ENCODE measurements at places on chromosomes 6 and 20.

DNA sequence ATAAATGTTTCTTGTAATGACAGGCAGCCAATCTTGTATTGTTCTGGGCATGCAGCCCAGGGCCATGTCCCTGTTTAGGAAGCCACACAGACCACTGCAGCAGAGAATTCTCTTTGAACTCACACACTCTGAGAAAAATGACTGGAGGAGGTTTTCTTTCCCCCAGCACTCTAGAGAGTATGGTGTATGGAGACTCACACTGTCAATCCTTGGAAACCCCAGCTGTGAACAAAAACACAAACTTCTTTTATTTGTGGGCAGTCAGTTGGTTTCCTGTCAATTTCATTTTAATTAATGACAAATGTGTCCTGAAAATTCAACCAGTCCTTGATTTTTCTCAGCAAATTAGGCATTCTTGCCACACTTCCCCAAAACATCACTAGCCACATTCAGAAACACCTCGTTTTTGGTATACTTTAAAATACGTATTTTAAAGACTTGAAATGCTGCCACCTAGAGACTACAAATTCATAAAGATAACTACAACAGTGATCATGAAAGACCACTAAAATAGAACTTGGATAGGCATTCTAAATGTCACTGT lies 52.9 kb upstream of the UFL1 start:
- ATAC-seq, result no peak

GRCh38 chr6:148790817-148791216 lies 44.0 kb downstream of the UST start:
- ATAC-seq, result no peak

DNA sequence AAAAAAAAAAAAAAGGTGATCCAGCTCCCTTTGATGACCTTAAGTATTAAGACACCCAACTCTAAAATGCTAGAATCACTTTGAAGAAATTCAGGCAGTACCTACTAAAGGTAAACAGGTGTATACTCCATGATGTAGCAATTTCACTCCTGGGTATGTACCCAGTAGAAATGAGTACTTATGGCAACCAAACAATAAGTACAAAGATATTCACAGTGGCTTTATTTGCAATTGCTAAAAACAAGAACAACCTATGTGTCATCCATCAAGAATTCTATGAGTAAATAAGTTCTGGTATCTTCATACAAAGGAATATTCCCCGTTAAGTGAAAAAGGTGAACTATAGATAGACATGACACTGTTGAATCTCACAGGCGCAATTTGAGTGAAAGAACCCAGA lies 29.4 kb downstream of the MDGA1 start:
- ATAC-seq, result no peak

DNA sequence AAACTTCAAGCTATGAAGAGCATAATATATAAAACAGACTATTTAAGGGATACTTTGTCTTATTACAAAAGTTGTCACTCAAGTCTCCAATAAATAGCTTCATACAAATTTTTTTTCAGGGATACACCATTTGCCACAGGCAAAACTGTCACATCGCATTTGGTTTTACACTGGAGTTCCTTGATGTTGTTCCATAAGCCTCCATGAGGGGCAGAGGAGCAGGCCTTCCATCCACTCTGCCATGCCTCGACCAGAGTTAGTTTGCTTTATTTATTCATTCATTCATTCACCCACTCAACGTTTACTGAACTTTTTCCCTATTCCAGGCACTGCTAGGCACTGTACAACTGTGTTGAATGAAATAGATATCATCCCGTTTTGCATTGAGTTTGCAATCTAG lies 246.6 kb downstream of the PHF3 start:
- no peak for ATAC-seq

GRCh38 chr6:84768442-84769174 lies 4.2 kb upstream of the TBX18 start:
- no peak for ATAC-seq

DNA sequence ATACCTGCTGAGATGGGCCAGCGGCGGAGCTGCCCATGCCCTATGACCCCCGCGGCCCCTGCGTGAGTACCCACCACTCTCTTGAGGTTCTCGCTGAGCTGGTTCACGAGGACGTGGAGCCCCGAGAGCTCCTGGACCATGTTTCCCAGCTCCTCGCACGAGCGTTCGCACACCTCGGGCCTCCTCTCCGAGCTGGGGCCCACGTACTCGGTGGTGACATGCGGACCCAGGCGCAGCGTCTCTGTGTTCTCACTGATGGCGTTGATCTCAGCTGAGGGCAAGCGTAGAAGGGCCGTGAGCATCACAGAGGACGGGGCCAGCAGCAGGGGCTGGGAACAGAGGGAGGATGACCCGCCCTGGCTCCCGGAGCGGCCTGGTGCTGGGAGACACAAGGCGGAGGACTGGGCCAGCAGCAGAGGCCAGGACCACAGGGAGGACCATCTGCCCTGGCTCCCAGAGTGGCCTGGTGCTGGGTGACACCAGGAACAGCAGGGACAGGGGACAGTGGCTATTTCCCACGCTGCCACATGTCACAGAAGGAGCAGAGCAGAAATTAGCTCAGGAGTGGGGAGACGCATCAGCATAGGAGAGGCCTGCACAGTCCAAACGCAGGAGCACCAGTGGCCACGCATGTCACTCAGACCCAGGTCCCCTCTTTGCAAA lies 11.8 kb downstream of the THBS2 start:
- ATAC-seq, result peak; percentile 16

DNA sequence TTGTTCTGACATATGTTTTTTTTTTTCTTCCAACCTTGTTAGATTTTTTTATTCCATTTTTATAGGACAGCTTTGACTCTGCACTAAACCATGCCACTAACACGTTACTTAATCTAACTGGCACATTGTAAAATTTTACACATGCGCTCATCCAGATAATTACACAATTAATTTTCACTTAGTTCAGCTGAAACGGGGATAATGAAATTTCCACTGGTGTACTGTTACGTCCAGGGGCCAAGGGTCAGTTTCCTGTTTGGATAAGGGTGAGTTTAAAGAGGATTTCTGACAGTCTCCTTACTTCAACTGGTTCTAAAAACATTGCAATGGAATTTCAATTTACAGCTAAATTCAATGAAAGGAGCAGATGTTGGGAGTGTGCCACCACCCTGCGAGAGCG lies 221.8 kb upstream of the CEP162 start:
- no peak for ATAC-seq

- no peak for ATAC-seq
Measured at GRCh38 chr20:5180933-5181332, 54.1 kb downstream of the CDS2 start.

DNA sequence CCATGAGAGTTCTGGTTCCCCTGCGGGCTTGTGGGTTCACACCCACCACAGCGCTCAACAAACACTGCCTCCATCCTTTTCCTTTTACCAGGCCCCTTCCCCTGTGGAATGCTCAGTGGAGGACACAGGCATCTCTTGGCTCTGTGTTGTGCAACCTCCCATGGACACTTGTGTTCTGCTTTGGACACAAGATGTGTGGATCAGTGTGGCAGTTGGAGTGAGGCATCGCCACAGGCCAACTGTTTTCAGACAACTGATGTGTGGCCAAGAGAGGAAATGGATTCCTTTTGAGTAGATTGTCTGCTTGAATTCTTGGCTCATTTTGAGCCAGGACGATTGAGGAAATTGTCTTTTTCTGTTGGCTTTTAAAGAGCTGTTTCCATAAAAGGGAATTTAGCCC lies 26.8 kb downstream of the CST8 start:
- no peak for ATAC-seq

DNA sequence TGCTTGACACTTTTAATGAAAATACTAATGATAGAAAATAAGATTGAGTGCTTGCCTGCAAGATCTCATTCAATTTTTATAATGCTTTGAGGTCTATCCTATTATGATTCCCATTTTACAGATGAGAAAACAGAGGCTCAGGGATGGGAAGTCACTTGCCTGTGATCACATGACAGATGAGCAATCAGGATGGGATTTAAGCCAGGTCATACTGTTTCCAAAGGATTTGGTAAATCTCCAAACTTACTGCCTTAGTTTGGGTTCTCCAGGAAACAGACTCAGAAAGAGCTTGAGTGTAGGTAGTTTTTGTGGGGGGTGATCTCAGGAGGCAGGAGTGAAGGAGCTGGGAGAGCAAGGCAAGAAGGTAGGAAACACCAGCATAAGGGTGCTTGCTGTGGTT lies 456.3 kb downstream of the MAFB start:
- ATAC-seq, result no peak

DNA sequence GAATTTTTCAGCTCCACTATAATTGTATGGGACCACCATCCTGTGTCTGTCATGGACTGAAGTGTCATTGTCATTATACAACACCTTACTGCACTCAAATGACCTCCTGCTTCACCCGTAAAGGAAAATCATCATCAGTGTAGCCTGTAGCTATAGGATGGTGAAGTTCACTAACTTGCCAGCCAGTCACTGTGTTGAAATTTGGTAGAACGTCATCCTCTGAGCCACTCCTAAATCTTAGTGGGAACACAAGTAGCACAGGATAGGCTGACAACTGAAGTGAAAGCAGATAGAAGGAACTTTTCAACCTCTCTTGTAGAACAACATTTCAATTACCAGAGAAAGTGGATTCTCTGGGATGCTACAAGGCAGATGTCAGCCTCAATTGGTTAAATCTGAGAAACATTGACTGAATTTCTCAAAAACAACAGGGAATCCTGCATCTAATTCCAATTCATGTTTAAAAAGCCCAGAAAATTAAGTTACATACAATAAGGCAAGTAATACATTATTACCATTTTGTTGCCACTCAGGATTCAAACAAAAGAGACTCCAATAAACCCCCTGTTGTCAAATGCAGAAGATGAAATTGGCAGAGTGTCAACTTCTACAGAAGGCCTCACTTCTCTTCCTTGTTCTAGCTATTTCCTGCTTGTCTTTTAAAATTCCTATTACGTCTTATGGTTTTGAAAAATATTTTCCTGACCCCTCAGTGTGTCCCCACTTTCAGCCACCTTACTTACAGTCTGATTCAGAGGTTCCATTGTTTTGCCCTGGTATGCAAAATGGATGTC lies 647.9 kb upstream of the AGPAT4 start:
- ATAC-seq, result no peak

DNA sequence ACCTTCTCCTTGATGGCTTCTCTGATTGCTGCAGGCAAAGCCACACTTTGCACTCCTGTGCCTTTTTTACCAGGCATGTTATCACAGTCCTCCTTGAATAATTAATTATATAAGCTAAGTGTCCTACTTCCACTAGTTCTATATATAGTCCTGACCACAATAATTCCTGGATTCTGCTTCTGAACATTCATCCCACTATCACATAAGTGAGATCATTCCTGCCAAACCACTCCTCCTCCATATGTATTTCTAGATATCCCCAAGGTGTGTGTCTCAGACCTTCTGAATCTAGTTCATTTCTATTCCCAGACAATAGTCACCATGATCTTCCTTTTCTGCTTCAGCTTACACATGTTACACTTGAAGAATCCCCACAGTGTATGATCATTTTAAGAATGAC lies 1237.5 kb upstream of the MAP3K7 start:
- ATAC-seq, result no peak

DNA sequence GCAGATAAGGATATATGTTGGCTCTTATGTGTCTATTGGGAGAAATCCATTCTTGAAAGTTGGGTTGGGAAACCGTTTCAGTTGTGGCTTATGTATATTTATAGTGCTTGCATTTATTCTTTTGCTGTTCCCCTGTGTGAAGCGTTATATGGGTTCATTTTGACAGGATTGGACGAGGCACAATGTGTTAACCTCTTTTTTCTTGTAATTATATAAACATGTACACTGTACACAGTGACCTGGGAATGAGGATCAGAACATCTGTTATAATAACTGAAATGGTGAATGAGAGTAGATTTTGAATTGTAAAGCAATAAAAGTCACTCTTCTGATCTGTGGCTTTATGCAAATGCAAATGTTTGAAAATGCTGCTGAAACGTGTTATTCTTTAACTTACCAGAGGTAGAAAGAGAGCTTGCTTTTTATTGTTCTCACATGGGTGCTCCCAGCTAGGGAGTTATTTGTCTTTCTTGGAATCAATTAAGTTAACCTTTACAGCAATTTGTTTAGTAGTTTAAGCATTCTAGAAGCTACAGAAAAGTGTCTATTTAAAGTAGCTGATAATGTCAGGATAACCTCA lies 213.7 kb downstream of the GRIK2 start:
- no peak for ATAC-seq

- ATAC-seq, result no peak
Measured at GRCh38 chr6:40891131-40891530, 147.9 kb downstream of the UNC5CL start.

DNA sequence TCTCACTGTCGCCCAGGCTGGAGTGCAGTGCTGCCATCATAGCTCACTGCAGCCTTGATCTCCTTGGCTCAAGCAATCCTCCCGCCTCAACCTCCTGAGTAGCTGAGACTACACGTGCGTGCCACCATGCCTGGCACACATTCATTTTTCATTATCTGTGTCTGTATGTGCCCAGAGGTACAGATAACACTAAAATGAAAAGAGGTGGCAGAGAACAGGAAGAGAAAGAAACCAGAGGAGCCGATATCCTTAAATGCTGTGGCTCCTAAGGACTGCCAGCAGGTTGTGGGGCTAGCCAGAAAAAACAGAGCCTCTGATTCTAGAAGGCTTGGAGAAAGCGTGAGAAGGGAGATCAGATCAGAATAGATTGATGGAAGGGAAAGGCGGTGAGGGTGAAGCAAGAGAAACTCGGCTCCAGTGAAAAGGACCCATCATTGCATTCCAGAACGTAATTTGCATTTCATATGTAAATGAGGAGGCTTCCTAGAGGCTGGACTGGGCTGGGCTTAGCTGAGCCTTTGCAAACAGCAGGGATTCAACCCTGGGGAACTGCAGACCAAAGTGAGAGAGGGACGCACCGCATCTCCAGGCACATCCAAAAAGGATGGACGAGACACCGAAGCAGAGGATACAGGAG lies 64.2 kb downstream of the GCNT2 start:
- no peak for ATAC-seq
